Activated naive CD4-positive, alpha-beta T cell treated with Interleukin-2 at 50 U/mL for 16 hours (primary cell): ENCODE measurements at places on chromosomes 3 and 15.

DNA sequence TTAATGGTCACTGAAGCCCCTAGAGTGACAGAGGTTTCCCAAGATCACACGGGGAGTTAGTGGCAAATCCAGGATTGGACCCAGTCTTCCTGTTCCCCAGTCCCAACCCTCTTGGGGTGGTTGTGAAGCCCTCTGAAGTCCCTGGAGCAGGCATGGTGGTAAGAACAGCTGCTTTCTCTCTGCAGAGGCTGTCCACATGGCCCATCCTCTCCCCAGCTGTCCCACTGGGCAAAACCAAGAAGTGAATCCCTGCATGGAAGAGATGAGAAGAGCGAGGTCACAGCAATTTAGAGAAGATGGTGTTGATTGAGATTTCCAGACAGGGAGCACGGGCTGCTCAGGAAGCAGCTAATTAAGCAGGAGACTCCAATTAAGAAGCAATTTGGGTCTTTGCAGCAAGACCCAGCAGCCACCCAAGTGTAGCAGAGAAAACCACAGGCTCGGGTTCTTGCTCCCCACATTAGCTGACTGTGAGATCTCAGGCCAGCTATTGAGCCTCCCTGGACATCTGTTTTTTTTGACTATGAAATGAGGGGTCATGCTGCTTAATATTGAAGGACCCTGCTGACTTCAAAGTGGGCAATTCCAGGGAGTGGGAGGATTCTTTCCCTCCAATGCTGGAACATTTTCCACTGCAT lies 14.8 kb upstream of the HDAC11 start:
- no peak for DNase-seq

GRCh38 chr3:88704338-88704737 lies 403.1 kb upstream of the EPHA3 start:
- no peak for DNase-seq

GRCh38 chr15:82653483-82654168 lies 6.5 kb upstream of the CPEB1 start:
- no peak for DNase-seq

DNA sequence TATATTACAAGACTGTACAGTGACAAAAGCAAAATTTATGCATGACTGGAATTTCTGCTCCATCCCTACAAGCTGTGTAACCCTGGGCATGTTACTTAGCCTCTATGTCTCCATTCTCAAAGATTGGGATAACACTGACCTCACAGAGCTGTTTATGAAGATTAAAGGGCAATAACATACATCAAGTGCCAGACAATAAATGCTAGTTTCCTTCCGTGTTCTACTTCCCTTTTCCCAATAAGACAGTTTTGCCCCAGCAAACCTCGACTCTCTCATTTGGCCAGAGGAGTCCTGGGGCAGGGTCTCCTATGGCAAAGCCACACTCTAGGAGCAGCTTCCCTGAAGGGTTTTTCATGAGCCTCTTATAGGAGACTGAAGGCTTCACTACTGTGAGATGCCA lies 7.5 kb downstream of the HEXA start:
- DNase-seq = no peak

DNA sequence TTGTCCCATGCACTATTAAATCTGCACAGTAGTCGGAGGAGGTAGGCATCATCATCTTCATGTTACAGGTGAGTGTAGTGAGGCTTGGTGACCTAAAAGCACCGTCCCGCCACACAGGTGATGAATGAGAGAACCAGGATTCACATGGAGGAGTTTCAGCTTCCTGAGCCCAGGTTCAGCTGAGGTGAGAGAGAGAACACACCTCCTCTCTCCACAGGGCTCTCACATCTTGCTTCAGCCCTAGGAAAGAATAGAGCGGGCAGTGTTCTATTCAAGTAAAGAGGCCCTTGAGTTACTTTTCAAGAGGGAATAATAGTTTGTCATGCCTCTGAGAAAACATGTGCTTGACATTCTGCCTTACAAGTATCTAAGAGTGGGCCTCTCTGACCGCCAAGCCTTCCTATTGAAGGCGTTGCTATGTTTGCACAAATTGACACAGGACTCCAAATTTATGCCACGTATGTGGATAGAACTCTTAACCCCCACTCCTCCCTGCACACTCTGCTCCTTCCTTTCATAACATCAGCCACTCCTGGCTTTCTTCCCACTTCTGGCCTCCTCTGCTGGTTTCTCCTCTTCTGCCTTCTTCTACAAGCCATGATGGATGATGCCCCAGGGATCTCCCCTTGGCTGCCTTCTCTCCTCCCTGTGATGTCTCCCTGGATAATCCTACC lies 138.3 kb upstream of the ABHD17C start:
- no peak for DNase-seq

DNA sequence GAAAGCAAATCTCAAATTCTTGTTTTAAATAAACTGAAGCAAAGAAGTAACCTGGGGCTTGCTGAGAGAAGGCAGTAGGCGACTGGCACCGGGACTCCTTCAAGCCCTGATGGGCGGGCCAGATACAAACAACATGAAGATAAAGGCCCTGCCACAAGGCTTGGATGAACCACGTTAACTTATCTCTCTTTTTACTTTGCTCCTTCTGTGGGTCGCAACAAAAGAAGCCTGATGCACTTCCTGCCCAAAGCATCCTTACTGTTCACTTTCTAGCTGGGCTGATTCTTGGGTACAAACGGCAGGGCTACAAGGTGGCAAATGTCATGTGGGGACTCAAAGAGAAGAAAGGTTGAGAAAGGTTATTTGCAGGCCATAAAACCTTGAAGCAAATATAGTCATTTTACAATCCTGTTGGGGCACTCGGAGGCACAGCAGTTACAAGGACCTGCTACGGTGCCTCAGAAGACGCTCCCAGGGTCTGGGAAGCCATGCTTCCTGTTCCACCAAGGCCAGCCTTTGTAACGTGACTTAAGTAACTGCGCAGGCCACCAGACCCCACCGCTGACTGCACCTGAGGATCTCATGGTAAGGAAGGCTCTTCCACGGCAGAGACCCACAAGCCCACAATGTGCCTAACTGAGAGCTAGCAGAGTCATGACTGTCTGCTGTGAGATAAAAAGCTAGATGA lies 71.1 kb downstream of the CHSY1 start:
- no peak for DNase-seq

DNA sequence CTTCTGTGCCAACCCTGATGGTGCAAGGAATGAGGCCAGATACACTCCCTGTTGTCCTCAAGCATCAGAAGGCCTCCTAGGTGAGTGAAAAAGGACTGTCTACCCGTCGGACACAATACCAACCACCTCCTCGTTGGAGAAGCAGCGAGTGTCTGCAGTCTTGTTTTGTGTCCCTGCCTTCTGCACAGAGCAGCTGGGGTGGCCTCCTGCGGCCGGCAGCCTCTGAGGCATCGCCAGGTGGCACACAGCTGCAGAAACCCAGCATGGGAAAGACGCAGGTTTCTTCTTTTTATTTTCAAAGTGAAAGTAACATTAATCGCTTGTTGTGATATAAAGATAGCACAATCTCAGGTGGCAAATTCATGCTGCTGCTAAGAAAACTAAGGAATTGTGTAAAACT lies 509.9 kb downstream of the OCA2 start:
- no peak for DNase-seq
